Bone marrow (tissue), 2 donors: ENCODE measurements at places on chromosomes 2 and 18.
A peak's percentile ranks its signal among the peaks of the same experiment; 100 is the strongest.

DNA sequence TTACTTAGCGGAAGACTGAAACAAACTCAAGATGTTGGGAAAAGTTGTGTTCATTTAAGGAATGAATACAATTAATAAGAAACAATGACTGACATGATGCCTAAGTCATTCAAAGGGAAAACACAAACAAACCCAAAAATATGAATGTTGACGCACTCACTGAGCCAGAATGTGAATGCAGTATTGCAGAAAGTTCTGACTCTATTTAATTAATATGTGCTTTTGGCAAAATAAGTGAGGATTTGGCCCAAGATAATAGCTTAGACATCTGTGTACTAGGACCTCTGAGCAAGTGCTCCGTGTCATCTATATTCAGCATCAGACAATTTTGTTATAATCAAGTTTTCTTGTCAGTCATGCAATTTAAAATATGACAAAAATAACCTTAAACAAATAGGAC is 1138.8 kb upstream of the NXPH2 start:
- DNase-seq, result no peak

GRCh38 chr18:10271481-10271880 is 183.0 kb upstream of the APCDD1 start:
- no peak for DNase-seq

- no peak for DNase-seq
Observed at GRCh38 chr2:26723991-26724750, 31.6 kb downstream of the KCNK3 start.

GRCh38 chr2:10466801-10467200 is 18.7 kb upstream of the ODC1 start:
- no peak for DNase-seq

DNA sequence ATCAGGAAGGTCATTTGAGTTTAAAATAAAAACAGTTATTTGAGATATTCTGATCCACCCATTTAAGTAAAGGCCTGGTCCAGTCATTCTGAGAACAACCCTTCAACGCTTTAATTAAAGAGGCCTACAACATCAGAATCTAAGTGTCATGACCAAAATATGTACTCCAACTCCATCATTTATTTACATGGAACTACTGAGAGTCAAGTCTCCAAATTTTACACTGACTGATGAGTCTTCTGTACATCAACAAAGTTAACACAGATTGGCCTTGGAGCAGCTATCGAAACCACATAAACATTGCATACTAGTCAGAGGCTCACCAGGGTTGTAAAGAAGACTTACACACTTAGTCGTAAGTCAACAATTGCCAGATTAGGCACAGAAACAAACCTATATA is 37.1 kb downstream of the PIEZO2 start:
- no peak for DNase-seq

DNA sequence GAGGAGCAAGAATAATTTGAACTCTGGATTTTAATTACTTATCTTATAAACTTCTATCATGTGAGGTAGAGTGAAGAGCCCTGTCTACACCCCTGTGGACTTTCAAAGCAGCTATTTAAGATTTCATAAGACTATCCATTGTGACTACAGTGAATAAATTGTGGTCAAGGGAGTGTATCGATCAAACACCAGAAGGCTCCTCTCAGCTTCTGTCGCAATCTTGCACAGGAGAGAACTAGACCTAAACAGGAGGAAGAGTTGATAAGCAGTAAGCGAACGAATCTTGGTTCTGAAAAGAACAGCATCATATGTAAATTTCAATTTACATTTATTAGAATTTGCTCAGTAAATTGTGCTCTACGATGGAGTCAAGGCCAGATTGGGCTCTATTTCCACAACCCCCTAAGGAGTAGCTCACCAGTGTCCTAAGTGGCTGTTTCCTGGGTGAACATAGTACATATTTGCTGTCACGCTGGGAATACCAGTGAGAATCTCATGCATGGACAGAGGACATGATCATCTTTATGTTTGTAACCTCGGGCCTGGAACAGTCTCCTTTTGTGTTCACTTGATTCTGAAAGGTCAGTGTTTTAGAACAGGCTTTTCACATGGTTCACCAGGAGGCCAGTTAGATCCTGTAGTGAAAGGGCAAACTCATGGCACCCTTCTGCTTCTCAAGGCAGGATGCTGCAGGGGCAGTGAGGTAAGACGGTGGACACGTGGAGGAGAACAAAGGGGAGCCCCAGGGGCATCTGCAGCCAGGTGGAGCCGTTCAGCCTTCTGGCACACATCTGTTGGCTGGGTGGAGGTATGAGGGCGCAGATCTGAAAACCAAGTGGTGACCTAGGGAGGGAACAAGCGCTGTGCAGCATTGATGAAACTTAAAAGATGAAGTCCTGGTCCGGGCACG is 33.3 kb downstream of the NPAS2 start:
- DNase-seq, result no peak

DNA sequence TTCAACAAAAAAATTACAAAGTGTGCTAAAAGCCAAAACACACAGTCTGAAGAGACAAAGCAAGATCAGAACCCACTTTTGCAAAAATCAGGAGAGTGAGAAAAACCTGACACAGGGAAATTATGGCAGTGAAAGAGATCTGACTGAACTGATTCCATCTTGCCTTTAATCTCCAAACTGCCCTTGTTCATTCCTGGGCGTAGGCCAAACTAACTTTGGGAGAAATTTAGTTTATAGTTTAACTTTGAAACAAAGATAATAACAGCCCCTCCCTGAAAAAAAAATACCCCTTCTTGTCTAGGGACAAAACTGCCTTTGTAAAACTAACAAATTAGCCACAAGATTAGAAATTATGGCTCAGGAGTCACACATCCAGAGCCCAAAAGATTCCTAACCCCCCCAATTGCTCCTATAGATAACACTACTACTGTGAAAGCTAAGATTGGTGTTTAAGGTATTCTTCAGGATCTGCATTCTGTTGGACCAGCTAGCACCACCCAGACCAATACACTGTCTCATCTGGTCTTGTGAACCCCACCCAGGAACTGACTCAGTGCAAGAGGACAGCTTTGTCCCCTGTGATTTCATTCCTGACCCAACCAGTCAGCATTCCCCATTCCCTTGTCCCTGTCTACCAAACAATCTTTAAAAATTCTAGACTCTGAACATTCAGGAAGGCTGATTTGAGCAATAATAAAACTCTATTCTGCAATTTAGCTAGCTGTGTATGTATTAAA is 226.1 kb upstream of the SH3BP4 start:
- no peak for DNase-seq

DNA sequence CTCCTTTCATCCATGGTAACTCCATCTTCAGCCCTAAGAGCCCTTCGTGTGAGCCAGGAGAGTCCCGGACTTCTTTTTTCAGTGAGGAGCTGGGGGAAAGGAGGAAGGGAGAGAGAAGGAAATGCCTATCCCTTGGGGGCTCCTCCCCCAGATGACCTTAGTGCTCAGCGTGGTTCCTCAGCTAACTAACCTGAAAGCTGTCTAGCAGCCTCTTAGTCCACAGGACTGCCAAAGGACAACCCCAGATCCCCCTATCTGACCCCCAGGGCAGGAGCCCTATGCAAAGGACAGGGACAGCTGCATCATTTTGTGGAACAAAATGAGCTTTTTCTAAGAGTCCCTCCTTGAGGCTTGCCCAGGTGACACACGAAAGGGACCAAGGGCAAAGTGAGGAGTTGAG is 7.9 kb downstream of the SPR start:
- no peak for DNase-seq

- DNase-seq, result no peak
Observed at GRCh38 chr18:13501891-13502290, 224.5 kb downstream of the FAM210A start.

- DNase-seq, result no peak
Observed at GRCh38 chr2:69830045-69830905, 815 bp downstream of the GMCL1 start.

GRCh38 chr2:126527836-126528490 is 128.0 kb upstream of the GYPC start:
- DNase-seq, result peak; percentile 36

GRCh38 chr2:45199973-45200372 is 190.7 kb upstream of the SIX2 start:
- DNase-seq, result no peak

DNA sequence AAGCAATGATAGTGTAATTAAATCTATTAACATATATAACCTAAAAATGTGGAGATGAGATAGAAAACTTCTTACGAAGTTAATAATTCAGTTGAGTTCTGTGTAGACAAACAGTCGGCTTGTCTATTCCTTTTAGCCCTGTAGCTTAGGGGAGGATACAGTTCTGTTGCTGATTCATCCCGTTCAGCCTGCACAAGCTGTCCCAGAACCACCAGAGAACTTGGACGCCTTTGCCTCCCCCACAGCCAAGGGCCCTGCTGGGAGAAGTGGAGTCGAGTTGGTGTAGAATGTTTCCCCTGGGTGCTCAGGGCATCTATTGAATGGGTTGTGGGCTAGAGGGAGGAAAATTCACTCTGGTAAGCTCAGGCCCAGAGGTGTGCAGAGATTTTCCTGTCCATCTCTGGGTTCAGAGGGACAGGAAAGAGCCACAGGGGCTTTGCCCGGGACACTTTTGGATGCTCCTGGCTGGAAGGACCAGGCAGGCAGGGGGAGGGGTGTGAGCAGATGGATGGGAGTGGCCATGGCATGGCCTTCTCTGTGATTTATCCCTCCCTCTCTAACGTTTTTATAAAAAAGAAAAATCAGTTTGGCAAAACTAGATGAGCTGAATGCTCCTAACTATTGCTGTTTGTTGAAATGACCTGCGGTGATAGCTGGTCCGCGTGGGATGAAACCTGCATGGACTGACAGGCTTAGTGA is 42.8 kb upstream of the GALR1 start:
- DNase-seq, result no peak

DNA sequence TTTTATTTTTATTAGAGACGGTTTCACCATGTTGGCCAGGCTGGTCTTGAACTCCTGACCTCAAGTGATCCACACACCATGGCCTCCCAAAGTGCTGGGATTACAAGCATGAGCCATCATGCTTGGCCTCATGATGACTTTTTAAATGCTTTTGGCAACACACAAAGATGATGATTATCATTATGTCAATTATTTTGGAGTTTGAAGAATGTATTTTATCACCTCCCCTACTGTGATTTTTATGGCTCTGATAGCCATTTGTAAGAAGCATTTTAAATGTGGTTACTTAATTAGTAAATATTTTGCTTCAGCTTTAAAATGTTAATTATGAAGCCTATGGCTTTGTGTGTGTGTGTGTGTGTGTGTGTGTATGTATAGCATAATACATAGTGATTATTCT is 45.1 kb upstream of the RAB27B start:
- no peak for DNase-seq

- DNase-seq, result peak; percentile 47
Observed at GRCh38 chr2:40218679-40219078, 233.2 kb downstream of the SLC8A1 start.

DNA sequence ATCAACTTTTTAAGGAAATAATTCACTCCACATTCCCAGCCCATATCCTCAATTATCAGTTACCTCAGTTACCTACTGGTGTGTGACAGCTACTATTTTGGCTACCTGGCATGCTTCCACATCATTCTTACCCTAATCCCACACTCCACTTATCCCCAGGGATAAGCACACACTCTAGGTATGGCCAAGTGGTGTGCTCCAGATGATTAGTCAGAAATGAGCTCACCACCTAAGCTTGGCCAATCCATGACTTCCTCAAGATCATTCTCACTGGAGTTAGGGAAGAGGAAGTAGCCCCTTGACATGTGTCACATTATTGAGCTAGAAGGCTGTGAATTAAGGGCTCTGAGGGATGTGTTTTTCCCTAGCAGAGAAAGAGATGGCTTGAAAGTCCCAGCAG is 20.9 kb upstream of the SMAD4 start:
- no peak for DNase-seq

- DNase-seq, result no peak
Observed at GRCh38 chr2:192645811-192646598, 451.3 kb upstream of the TMEFF2 start.
